Natural killer cell treated with Interleukin-12 subunit alpha and Interleukin-12 subunit beta and Interleukin-15 and Interleukin-18, amount 100 ng/mL, for 72 hours (primary cell): ENCODE measurements at places on chromosomes 3 and 15.
A peak's percentile ranks its signal among the peaks of the same experiment; 100 is the strongest.

DNA sequence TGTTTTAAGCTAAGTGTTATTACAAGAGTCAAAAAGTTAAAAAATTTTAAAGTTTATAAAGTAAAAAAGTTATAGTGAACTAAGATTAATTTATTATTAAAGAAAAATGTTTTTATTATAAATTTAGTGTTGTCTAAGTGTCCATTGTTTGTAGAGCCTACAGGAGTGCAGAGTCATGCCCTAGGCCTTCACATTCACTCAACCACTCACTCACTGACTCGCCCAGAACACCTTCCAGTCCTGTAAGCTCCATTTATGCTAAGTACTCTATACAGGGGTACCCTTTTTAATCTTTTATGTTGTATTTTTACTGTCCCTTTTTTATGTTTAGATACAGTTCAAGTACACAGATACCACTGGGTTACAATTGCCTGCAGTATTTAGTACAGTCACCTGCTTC, 37.2 kb downstream of the EEFSEC start:
- DNase-seq = no peak

GRCh38 chr3:189353988-189354889, 182.5 kb downstream of the TPRG1 start:
- no peak for DNase-seq

DNA sequence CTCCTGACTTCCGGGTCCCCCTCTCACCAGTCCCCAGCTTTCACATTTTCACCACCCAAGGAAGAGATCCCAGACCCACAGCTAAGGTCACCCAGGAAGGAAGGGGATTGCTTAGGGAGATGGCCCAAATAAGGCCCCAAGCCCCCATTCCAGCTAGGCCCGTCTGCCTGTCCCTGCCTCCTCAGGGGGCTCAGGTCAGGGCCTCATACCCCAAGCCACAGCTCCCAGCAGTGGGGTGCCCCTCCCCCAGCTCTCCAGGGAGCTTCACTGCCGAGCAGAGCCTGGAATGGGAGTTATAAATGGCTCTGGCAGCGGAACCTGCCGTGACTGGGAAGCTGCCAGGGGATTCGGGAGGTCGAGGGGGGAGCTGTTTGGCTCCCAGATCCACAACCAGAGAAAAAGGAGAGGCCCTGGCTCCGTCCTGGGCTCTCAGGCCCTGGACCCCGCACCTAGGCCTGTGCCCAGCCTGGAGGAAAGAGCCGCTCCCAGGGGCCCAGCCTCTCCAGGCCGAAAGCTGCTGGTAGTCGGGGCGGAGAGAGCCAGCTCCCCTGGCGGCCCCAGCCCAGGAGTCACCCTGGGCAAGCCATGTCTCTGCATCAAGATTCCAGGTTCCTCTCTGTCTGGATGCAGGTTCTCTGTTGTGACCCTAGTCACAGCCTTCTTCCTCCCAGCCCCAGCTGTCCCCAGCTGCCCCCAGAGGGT, 550 bp downstream of the CCDC9B start:
- DNase-seq = no peak

DNA sequence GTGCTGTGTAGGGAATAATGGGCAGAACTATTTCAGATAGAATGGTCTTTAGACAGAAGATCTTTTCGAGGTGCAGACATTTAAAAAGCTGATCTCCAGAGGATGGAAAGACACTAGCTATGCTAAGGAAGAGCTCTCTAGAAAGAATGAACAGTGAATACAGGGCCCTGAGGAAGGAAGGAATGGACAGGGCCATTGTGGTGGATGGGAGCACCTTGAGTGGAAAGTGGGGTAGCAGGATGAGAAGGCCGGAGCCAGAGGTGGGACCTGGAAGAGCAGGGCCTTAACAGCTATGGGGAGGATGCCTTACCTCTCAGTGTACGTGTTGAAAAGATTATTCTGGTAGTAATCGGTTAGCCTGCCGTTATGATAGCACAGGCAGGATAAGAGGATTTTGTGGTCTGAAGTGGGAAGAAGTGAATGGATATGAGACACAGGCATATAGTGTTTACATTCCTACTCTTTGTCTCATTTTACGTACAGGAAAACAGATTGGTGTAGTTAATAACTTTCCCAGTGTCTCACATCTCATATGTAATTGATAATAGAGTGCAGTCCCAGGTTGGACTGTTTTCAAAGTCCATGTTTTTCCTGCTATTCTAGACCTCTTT, 172.4 kb downstream of the KLHL25 start:
- no peak for DNase-seq

DNA sequence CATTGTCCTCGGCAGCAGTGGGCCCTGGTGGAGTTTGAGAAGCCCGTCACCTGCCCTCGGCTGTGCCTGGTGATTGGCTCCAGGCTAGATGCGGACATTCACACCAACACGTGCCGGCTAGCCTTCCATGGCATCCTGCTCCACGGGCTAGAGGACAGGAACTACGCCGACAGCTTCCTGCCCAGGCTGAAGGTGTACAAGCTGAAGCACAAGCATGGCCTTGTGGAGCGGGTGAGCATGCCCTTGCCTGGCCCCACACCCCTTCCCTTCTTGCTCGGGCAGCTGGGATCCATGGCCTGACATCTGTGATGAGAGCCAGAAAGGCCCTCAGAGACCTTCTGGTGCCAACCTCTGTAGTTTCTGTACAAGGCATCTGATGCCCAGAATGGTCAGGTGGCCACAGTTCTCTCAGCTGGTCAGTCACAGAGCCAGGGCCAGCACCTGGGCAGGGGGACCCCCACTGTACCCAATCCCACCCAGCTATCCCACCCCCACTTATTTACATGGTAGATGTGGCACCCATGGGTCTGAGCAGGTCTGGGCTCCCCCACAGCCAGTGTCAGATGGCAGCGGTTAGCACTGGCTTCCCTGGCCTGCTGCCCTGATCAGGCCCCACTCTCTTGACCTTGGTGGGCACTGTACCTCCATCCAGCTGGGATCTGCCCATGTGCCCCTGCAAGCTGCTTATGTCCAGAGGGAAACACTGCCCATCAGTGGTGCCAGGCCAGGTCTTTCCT, 124.9 kb downstream of the DNAJB8 start:
- DNase-seq = no peak

DNA sequence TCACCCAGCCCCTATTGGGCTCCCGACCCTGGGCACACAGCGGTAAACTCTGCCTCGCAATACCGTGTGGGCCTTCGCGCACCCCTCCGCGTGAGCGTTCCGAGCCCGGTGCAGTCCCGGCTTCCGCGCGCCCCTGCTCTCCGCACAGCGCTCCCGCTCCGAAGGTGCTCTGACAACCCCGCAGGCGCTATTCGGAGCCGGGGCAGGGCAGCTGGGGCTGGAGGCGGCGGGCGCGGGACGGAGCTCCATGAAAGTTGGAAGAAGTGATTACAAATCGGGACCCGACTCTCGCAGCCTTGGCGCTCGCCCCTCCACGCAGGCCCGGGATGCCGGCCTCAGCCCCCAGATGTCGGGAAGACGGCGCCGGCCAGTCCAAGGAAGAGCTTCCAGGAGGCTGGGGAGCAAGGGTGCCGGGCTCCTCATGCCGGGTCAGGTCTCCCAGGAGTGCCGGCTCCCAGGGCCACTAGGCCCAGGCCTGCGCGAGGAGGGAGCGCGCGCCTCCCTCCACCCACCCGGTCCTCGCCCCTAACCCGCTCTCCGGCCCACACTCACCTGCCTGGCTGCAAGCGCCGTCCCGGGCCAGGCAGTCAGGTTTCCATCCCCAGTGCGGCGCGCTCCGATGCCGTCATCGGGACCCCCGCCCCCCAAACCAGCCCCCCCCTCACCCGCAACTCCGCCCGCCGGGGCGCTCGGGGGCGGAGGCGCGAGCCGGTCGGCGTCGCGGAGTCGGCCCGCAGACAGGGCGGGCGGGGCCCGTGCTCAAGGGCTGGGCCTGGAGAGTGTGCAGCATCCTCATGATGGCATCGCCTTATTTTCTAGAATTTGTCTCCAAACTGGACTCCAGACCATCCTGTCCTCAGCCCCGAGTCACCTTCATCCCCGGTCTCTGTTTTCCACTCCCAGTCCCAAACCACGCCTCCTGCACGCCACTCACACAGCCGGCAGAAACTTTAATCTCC, at the start of gene KIF7:
TSS of gene KIF7 (minus strand) at position 621 of the 959 bp plus-strand sequence. CDS start 2,537 bp downstream, outside the sequence.
- DNase-seq = no peak

DNA sequence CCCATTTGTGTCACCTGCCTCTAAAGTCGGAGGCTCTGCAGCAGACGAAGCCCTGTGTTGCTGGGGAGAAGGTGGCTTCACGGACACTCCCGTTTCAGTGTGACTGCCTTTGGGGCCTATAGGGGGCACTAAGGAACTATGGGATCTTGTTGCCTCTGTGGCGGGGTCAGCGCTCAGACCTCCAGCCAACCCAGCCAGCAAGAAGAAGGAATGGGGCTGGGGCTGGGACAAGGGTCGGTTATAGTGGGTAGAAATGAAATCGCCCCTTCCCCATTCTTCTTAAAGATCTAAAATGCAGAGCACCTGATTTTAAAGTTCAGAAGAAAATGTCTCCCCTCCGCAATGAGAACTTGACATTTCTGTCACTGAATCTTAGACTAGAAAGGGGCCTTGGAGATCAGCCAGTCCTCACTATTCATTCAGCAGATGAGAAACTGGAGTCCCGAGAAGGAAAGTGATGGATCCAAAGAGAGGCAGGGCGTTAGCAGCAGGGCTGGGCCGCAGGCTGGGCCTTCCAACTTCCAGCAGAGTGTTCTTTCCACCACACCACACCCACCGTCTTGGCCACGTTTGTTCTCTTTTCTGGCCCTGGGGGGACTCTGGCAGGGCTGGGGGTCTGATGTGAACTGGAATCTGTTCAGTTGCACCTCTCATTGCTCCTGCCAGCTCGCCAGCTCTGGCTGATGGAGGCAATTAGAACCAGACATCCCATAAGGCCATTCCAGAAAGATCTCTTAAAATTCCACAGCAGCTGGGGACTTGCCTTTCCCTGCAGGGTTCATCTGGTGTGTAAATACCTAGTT, 195.4 kb downstream of the OPA1 start:
- DNase-seq = no peak

GRCh38 chr15:57923750-57924149, 141.8 kb downstream of the ALDH1A2 start:
- DNase-seq = no peak

- DNase-seq = peak; percentile 71
These were observed 66.4 kb upstream of the NR2E3 start for GRCh38 chr15:71743861-71744382.

- DNase-seq = no peak
These were observed 75.3 kb upstream of the C2CD4B start for GRCh38 chr15:62240121-62241096.

DNA sequence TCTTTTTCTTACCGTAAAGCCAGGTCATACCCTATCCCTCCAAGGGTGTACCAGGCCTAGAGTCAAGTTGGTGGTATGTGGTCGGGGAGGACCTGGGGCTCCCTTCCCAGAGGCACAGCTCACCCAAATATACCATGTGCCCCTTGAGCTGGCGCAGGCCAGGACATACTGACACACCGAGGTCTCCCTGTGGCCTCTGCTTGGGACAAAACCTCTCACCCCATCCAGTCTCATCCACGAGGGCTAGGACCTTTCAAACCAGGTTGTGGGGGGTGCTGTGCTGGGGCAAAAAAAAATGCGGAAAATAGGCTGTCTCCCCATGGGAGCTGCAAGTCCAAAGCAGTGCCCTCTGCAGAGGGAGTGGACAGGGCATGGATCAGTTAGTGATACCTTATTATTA, 22.8 kb downstream of the PTH1R start:
- no peak for DNase-seq

DNA sequence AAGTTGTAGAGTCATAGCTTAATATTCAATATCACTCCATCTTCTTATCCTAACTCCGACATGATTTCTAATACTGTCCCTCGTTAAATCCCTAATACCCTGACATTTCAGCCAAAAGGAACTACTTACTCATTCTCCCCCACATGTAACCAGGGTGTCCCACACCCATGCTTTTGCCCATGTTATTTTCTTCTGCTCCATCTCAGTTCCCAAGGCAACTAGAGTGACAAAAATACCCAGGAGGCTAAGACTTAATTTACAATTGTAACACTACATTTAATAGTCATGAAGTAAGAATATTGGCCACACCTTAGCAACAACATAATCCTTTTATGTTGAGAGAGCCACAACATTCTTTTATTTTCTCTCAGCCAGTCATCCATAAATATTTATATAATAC, 248.5 kb upstream of the TGFBR2 start:
- DNase-seq = no peak

GRCh38 chr15:51909584-51909983, 62.0 kb downstream of the LEO1 start:
- no peak for DNase-seq

DNA sequence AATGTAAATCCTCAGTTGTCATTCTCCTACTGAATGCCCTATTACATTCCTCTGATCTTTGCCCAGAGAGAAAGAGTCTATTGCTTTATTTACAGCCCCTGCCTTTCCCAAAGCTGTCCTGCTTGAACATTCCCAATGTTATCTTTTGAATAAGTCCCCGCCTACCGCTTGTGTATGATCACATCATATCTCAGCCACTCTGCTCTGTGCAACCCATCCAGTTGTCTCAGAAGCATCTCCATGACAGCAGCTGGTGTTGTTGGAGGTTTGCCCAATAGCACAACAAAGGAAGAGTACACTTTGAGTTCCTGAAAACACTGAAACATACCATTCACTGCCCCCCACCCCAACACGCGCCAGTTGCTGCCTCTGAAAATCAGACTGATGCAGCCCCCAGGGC, 22.0 kb upstream of the FAM3D start:
- no peak for DNase-seq

- no peak for DNase-seq
These were observed 35.4 kb downstream of the GRAMD1C start for GRCh38 chr3:113873814-113874526.

DNA sequence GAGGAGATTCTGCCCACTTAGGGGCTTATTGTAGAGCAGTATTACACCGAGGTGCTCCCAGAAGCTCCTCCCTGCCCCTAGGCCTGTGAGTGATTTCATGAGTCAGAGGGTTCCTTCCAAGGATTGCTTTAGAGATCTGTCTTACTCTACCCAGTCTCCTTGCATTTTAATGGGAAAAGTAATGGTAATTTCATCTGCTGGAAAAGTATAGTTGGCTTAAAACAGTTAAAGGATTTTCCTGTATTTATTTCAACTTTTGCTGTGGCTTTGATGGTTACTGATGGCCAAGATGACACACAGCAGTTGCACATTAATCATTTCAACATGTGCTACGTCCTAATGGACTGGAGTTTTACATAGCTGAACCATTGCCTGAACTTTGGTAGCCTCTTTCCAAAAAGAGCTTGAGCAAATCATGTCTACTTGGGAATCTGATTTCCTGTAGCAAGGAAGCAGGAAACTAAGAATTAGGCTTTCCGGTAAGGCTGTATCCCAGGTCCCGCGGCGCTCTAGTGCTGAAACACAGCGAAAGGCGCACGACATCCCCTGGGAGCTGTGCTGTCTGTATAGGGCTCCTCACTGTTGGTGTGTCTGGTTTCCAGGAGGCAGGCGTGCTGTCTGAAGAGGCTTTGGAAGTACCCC, 9.2 kb upstream of the PGPEP1L start:
- DNase-seq = no peak
